Neural crest cell (in vitro differentiated cells): ENCODE measurements at places on chromosomes 4 and X. TPM values are rescaled to one million over a fixed set of nuclear protein-coding genes. Genes with fewer than 3 reads are reported as not detected.

DNA sequence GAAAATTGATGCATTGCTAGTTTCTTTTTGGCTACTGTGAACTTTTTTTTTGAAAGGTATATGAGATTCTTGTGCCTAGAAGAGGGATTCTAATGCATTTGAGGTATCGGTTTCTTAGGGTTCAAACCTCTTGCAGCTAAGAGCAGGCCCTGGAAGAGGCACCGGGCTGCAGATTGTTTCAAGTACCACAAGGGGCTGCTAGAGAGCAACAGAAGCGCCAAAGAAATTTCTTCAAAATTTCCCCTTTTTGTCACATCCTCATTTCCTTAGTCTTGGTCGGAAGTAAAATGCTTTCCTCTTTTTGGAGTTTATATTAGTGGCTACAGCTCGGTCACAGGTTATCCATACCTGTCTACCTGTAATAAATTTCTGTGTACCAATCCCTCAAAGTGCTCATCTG lies 89.8 kb downstream of the PDGFRA start:
- H3K36me3 ChIP-seq = no peaks in the 10 kb centered on the region
- H3K27ac ChIP-seq = no peak overlapping the region
- no peaks in the 10 kb centered on the region for H3K27me3 ChIP-seq
- no peak overlapping the region for H3K4me3 ChIP-seq
- peak; percentile 18 for DNase-seq

DNA sequence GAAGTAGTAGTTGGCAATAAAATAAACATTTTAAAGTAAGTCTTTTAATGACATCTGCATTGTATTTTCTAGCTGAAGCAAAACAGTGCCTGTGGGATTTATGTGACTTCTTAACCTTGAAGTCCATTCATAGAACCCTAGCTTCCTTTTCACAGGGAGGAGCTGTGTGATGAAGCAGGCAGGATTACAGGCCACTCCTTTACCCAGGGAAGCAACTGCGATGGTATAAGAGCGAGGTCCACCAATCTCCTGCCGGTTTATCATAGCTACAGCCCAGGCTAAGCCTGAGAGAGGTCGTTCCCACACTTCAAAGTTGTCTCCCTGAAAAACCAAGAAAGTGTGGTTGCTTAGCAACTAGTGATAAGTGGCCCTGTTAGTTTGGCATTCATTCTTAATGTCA lies 7.0 kb downstream of the RPL36A start:
- DNase-seq = no peak
- no peaks in the 10 kb centered on the region for H3K27me3 ChIP-seq

DNA sequence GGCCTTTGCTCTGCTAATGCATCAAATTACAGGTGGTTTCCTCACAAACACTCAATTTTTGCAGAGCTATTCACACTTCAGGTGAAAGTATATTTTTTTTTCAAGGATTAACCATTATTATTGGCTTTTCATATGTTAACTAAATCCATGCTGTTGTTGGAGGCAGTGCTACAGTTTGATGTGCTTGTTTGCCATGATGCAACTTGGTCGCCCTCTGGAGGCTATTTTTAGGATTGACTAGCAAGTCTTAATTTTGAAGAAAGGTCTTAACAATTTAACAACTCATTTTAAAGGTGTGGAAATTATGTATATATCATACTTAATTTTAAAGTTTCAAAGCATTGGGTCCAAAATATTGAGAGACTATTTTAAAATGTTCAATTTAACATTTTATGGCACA lies 168.8 kb upstream of the FAM47A start:
- H3K27ac ChIP-seq = no peak overlapping the region
- H3K36me3 ChIP-seq = no peaks in the 10 kb centered on the region

Gene MAGEC1
- total RNA-seq = not detected in 2 replicates

Gene CHRNA9
- total RNA-seq = not detected in 2 replicates

Gene PPEF2
- total RNA-seq = 0.09 TPM in 1 of 2 replicates, not detected in the other

Gene TMPRSS11D
- not detected in 2 replicates for total RNA-seq
